Amygdala (tissue), 56 donors: ENCODE measurements at places on chromosomes 7 and 10.

DNA sequence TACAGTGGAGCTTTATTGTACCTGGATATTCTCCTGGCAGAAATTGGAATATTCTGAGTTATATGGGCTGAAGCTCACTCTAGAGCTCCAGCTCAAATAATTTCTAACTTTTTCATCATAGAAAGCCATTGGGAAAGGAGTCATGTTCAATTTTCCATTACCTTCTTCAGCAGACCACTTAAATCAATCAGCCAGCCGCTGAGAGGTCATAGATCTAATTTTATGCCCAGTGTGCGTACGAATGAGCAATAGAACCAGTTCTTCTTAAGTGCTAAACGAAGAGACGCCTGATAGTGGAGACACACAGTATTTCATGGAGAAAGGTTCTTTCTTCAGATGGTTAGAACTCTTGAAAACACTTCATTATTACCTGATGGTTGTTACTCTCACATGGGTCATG, 35.0 kb upstream of the DNAJB12 start:
- DNase-seq, result no peak

- DNase-seq, result no peak
Observed at GRCh38 chr7:118158766-118159165, 25.2 kb upstream of the LSM8 start.

DNA sequence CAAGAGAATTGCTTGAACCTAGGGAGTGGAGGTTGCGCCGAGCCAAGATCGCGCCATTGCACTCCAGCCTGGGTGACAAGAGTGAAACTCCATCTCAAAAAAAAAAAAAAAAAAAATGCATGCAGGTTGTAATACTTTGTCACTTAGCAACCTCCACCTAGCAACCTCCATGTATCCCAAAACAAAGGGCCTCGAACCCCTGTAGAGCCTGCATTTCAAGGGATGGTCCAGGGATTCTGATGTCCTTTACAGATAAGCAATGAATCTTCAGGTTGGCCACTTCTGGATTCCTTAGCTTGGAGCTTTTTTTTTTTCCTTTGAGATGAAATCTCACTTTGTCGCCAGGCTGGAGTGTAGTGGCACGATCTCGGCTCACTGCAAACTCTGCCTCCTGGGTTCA, 1211.0 kb downstream of the TYW1 start:
- DNase-seq, result no peak

GRCh38 chr10:93408783-93409182, 73.4 kb downstream of the MYOF start:
- DNase-seq, result no peak

DNA sequence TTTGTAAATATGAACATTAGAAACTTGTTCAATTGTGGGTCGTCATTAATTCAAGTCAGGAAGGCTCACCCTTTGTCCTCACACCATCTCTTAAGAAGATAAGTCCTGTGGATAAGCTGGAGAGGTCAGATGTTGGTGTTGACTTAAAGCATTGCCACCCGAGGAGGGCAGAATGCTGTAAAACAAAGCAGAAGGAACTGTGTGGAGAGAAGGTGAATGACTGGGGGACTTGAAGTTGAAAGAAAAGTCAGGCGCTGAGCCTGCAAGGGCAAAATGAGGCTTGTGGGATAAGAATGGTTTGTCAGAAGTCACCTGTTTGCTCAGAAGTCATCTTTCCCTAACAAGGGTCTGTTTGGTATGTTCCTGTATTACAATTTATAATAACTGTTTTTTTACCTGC, 9.1 kb downstream of the RPA3 start:
- no peak for DNase-seq

- DNase-seq, result no peak
Observed at GRCh38 chr7:151694828-151695580, 175.3 kb upstream of the RHEB start.

DNA sequence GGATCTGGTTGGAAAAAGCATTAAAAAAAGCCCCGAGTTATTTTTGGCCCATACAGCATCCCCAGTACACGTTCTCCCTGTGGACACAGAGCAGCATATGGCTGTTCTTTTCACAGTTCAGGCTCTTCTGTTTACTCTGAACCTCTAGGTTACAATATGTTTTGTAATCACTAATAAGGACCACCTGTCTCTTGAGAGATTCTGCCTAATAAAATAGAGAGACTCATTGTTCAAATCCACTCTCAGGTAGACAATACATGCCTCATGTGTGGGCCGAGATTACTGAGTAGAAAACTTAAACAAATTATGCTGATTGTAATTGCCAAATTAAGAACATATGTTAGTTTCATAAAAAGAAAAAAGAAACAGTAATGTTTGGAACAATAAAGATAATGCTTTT, 647.7 kb downstream of the GRM8 start:
- DNase-seq, result no peak

DNA sequence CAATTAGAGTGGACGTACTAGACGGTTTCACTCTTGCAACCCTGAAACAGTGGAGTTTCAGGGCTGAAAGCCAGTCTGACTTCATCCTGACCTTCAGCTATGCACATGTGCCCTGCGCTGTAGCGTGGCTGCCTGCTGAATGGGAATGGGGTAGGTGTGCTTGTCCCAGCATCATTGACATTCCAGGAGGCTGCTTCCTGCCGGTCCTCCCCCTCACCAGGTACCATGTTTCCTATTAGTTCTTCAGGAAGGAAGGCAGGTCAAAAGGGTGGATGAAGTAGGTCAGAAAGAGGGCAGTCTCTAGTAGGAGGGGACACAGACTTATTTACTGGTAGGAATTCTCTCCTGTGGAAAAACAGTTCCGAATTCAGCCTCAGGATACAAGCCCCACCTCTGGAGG, 551.8 kb upstream of the GALNT17 start:
- no peak for DNase-seq

- no peak for DNase-seq
Observed at GRCh38 chr10:5775685-5776084, 37.5 kb downstream of the GDI2 start.

DNA sequence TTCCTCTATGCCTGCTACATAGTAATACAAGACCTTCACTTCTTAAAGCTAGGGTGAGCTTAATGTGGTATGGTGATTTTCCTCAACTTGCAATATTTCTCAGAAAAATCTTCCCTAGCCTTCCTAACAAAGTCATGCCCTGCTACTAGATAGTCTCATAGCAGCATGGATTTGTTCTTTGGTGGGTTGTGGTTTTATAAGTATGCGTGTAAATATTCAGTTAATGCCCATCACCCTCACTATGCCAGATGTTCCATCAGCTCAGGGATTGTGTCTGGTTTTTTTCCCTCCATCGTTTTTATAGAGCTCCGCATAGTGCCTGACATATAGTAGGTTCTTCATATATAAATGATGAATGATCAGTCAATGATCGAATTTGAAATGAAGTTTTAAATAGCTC, 182.8 kb downstream of the CREB5 start:
- DNase-seq, result no peak

DNA sequence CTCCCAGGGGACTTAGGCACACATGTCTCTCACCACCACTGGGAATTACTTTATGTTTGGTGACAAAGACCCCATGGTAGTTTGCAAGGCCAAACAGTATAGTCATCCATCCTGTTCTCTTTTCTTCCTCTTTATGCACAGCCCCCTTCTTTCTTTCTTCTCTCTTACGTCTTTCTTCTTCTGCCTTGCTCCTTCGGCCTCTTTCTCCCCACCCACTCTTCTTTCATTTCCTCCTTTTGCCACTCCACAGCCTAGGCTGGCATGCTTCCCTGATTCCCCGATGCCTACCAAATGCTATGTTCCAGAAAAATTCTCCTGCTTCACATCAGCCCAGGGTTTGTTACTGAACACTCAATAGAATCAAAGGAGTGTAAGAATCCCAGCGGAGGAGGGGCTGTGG, 62.4 kb upstream of the MKLN1 start:
- no peak for DNase-seq

GRCh38 chr10:132104062-132104461, 38.3 kb downstream of the JAKMIP3 start:
- DNase-seq, result no peak

DNA sequence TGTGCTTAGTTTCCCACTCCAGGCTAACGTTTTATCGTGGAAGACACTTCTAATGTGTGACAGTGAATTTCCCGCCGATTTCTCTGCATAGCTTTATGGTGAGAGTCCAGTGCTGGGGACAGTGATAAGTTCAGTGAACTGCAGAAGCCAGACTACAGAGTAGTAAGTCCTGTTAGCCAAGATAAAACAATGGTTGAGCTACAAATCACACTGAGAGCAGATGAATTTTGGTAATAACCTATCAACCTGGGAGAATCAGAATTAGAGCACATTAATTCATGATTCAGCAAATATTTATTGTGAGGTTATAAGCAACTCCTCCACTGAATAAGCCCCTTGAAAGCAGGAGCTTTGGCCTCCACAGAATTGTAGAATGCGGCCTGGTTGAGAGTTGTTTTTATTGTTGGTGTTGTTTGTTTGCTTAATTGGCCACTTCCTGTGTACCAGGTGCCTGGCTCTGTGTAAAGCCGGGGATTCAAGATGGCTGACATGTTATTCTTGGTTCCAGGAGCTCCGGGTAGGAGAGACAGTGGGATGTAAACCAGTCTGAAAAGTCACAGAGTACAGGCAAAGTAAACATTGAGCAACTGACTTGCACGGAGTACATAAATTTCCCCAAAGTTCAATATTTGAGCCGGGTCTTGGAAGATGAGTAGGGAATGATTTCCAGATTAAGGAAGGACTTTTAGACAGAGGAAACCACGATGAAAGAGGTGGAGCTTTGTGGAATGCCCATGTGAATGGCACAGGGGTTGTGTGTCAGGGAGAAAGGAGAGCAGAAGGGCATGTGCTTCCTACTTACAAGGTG, 112.7 kb downstream of the SNX10 start:
- no peak for DNase-seq
